ENCODE measurements at places on chromosomes 4 and X.

DNA sequence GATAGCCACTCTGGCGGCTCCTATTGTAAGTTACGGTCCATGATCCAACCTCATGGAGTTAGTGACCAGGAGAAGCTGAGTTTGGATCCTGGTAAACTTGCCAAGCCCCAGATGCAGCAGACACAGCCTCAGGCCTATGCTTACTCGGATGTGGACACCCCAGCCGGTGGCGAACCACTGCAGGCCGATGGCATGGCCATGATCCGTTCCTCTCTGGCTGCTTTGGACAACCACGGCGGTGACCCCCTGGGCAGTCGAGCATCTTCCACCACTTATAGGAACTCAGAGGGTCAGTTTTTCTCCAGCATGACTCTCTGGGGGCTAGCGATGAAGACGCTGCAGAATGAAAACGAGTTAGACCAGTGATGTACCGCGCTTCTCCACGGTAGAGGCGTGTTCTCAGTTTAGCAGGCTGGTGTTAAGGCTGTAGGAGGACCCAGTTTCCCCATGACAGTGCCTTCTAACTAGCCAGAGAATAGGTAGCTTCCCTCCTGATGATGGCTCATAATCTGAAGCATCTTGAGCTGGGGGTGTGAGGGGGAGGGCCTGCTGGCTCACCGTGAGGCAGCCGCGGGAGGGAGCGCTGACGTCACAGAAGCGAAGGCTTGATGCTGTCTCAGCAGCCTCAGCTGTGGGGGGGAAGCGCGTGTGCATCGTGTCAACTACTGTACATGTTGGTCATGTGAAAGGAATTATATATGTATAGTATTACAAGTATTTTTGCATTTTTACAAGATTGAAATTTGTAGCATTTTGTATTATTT, 31.1 kb downstream of the ZBTB49 start:
- DNase-seq, result no peak

DNA sequence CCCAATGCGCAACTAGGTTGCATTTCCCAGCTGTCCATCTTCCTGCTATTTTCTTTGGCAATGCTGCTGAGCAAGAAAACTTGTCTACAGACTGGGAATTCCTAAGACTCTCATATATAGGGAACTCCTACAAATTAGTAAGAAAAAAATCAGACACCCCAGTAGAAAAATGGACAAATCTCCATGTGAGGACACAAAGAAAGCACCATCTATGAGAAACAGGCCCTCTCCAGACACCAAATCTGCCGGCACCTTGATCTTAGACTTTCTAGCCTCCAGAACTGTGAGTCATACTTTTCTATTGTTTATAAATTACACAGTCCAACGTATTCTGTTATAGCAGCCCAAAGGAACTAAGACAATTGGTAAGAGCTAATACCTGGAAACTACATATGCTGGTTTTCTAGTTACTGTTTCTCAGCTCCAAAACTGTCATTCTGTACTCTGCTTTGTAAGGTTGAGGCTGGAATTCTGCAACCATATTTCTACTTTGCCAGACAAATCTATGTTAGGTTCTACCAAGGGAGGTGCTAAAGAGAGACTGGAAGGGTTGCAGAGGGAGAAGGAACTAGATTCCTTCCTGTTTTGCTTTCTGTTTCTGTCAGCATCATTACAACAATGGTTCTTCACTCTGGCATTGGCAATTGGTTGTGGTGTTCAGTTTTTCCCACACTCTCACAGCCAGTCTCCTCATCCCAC, 35.7 kb upstream of the FAM241A start:
- no peak for DNase-seq

- no peak for DNase-seq
These were observed 37.0 kb upstream of the SMIM31 start for GRCh38 chr4:164716901-164717300.

DNA sequence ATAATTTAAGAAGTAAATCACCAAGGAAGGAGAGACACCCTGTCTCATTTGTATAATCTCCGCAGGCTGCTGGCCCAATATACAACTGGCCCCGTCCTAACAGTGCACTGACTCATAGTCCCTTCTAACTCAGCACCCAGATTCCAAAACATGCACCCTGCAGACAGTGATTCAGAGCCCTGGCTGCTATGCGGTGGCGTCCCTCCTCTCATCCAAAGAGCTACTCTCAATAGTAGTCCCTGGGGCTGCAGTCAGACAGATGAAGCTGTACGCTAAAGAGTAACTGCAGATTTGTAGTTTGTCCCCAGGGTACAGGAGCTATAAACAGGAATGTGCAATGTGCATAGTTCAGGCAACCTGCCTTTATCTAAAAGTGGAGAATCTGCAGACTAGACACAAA, 23.0 kb downstream of the GABRA3 start:
- no peak for DNase-seq

Measured in activated CD4-positive, alpha-beta T cell treated with anti-CD3 and anti-CD28 coated beads, Interleukin-2, amount 50 U/mL, for 4 hours (primary cell).